ENCODE measurements at places on chromosomes 12 and 14.
A peak's percentile ranks its signal among the peaks of the same experiment; 100 is the strongest.

DNA sequence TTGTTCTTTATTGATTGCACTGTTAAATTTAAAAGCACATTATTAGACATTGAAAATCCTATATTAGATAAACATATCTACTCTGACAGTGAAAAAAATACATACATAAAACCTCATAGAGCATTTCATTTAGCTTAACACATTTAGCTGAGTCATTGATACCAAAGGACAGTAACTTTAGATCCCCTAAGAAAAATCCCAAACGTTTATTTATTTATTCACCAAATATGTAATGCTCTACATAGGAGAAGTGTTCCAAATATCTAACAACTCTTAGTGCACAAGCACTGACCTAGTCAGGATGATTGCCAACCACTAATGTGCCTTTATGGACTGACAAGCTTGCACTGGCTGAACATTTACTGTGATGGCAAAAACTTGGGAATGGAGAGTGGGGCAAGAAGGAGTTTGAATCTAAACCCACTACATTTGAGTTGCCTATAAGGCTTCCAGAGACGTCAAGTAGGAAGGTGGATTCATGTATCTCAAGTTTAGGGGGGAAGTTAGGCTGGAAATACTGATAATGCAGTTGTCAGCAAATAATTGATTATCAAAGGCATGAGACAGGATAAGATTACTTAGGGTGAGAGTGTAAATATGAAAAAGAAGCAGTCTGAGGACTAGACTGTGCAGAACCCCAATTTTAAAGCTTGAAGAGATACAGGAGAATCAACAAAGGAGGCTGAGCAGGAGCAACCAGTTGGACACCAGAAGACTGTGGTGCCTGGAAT is 156.4 kb downstream of the PLCZ1 start:
- DNase-seq, result no peak

- no peak for DNase-seq
Measured at GRCh38 chr12:530308-530707, 70.6 kb downstream of the B4GALNT3 start.

DNA sequence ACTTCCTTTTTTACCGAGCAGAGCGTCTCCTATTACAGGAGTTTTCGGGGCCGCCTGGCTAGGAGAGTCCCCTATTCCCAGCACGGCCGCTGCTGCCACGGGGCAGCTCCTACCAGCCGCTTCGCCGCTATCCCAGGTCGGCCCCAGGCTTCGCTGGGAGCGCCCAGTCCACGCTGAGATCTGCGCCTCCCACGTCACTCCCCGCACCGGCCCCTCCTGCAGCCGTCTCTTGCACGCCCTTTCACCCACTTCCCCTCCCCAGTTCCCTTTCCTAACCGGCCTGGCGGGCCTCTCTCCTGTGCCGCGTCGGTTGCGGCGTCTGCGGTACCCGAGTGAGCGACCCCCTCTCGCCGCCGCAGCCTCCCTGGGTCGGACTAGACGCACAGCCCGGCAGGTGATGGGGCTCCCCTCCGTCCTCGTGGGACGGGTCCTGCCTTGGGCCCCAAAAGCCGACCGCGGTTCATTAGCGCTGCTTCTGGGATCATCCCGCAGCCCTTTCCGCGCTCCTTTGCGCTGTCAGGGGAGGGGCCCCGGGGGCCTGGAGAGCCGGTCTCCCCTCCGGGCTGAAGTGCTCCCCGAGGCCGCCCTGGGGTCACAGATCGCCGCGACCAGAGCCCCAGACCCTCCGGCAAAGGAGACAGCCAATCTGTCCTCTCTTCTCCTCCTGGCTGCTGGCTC is 1318.4 kb downstream of the TMEM121 start:
- no peak for DNase-seq

- no peak for DNase-seq
Measured at GRCh38 chr12:124779161-124780141, 84.2 kb downstream of the SCARB1 start.

DNA sequence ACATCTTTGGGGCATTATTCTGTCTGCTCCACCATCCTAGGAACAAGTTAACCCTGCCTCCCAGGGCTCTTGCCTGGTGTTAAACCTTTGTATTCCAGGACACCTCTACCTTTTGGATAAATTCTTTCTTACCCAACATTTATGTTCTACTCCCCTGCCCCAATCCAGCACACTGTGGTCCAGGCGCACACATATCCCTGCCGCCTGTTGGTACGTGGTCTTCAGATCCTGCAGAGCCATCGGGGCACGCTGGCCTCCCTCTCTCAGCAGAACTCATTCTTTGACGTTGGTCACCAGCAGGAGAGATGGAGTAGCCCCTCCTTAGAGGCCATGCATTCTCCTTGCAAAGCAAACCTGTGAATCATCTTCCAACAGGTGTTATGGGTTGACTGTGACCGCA is 5.1 kb upstream of the TMEM179 start:
- no peak for DNase-seq

- no peak for DNase-seq
Measured at GRCh38 chr12:117148642-117149041, 41.6 kb downstream of the FBXO21 start.

DNA sequence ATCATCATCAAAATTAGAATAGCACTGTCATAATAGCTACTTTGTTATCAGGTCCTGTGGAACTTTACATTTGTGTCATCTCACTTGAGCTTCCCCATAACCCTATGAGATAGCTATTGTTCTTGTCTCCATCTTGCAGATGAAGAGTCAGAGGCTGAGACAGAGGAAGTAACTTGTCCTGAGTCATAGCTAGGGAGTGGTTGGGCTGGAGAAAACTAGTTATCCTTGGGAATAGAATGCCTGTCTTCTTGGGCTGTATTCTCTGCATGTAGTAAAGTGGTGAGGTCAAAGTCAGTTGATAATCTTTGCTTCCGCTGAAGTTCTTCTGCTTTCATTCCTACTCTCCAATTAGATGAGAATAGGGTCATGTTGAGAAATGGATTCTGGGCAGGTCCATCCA is 117.0 kb downstream of the SMOC1 start:
- DNase-seq, result no peak

DNA sequence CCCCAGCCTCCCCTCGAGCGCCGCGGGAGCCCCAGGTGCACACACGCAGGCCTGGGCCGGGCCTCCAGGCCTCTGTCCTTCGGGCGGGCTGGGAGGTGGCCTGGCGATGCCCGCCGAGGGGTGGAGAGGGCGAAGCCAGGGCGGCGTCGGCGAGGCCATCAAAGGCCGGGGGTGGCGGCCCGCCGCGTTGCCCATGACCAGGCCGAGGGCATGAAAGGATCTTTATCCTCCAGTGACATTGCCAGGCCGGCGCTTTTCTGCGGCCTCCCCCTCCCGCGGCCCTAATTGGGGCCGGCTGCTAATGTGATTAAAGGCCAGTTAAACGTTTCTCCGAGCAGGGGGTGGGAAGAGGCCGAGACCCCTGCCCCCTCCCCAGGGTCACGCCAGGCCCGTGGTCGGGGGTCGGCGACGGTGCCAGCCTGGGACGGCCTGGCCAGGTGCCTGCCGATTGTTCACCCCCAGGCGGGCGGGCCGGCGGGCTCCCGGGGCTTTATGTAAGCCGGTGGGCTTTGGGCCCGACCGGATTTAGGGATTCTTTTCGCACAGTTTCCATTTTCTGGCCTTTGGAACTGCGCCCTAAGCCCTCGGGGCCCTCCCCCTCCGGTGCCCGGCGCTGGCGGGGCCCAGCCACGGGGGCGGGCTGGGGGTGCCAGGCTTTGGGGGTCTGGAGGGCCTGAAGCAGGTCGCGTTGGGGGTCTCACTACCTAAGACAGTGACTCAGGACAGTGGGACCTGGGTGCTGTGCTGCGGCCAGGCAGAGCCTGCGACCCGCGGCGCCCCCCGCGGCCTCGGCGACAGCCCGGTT is 103.2 kb upstream of the DIO3 start:
- DNase-seq, result no peak

DNA sequence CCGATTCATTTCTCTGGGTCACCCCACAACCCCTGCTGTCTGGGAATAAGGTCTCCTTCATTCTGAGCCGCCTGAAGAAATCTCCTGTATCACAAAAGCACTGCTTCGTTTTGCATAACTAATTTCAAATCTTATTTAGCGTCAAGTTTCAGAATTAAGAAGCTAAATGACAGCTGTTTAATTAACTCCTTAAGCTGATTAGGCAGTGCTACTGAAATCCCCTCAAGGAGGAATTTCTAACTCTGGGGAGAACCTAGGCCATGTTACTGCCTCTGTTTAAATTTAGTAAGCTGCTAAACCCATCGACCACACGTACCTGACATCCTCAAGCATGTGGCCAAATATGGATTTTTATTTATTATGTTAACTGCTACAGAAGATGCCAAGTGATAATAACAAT is 373.6 kb downstream of the GLT1D1 start:
- no peak for DNase-seq

DNA sequence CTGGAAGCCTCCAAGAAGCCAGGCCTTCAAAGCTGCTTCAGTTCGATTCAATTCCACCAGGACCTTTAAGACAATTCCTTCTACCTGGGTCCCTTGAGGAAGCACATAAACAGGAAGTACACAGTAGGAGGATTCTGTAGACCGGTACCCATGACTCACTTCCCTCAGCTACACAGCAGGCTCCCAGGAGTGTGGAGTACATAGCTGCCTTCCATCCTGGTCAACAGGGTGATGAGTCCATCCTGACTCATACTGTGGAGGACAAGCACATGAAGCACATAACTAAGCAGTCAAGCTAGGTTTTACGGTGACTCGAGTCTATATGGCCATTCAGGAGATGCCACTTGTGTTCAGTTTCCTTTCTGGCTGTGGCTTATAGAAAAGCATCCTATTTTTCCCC is 197.6 kb upstream of the RBM19 start:
- no peak for DNase-seq

DNA sequence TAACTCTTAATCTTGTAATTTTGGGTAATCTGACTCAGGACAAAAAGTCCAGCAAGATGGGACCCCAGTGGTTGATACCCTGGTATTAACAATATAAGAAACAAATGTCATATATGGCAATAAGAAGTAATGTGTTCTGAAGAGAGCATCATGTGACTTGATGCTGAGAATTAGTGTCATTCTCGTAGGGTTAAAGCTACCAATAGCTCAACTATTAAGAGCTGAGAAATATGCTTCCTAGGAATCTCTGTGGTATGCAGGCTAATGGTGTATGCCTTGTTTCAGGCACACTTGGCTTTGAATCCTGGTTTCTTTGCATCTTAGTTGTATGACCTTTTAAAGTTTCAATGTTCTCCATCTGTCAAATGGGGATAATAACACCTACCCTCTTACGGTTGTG is 9.1 kb downstream of the MYRFL start:
- no peak for DNase-seq

- peak; percentile 33 for DNase-seq
Measured at GRCh38 chr12:49539406-49540228, 787 bp downstream of the KCNH3 start.

GRCh38 chr12:12216349-12217017 is 50.4 kb downstream of the LRP6 start:
- DNase-seq, result no peak

DNA sequence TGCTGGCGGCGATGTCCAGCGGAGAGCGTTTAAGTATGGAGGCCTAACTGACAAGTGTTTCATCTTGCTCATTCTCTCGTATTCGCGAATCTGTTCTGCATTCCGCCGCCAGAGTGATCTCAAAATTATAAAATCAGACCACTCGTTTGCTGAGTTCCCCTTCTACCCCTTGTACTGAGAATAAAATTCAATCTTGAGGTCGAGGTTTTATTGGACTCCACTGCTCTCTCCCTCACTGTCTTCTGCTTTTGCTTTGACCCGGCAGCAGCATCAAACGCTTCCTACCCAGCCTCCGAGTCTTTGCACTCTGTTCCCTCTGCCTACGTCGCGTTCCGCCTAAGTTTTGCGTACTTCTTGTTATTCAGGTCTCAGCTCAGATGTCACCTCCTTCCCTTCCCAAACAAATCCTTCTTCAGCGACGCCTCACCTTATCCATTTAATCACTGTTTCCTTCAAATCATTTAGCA is 462 bp downstream of the KNTC1 start:
- DNase-seq, result no peak

DNA sequence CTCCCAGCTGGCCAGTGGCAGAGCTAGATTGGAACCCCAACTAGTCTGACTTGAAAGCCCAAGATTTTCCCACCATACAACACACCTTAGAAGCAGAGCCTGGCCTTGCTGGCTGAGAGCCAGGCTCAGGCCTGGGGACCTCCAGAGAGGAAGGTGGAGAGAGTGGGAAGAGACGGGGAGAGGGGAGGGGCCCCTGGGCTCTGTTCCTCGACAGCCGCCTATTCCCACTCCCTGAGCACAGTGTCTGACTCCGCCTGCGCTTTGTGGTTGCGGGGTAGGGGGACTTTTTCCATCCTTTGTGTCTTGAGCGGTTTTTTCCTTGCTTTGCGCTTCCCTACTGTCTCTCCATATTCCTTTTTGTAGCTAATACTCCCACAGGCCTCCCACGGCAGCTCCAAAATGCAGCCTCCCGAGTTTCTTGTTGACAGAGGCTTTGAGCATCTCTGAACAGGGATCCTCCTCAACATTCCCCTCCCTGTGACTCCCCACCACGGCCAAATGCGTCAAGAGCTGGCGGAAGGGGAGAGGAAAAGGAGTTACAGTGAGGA is 4.0 kb upstream of the KCNH3 start:
- no peak for DNase-seq

GRCh38 chr12:101648195-101648594 is 49.2 kb upstream of the CHPT1 start:
- no peak for DNase-seq

- no peak for DNase-seq
Measured at GRCh38 chr12:96136161-96136560, 58.0 kb upstream of the ELK3 start.

DNA sequence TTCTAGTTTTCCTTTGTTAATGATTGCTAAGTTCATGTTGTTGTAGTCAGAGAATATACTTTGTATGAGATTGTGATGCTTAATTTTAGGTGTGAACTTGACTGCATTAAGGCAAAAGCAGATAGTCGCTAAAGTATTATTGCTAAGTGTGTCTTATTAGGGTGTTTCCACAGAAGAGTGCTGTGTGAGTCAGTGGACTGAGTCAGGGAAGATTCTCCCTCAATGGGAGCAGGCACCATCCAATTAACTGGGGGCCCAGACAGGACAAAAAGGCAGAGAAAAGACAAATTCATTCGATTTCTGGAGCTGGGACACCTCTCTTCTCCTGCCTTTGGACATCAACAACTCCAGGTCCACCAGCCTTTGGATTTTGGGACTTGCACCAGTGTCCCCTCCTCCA is 48.5 kb downstream of the BAZ1A start:
- no peak for DNase-seq

DNA sequence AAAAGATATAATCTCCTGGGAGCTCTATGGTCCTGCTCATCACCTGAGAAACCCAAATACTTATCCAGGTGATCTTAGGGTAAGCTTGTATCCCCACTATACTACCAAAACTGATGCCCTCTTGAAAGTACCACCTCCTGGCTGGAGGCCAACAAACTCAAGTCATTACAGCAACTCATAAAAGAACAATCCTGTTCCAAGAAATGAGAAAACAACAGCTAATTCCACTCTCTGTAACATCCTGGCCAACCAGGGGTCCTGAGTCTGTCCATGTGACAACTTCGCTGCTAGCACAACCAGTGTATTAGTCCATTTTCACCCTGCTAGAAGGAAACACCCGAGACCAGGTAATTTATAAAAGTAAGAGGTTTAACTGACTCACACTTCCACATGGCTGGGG is 190.0 kb upstream of the BMP4 start:
- no peak for DNase-seq

- DNase-seq, result no peak
Measured at GRCh38 chr12:5718680-5719079, 226.4 kb downstream of the ANO2 start.
